ENCODE measurements at places on chromosomes 5 and 9.

- no peak for DNase-seq
Observed at GRCh38 chr9:73095425-73095824, 56.2 kb upstream of the ANXA1 start.

DNA sequence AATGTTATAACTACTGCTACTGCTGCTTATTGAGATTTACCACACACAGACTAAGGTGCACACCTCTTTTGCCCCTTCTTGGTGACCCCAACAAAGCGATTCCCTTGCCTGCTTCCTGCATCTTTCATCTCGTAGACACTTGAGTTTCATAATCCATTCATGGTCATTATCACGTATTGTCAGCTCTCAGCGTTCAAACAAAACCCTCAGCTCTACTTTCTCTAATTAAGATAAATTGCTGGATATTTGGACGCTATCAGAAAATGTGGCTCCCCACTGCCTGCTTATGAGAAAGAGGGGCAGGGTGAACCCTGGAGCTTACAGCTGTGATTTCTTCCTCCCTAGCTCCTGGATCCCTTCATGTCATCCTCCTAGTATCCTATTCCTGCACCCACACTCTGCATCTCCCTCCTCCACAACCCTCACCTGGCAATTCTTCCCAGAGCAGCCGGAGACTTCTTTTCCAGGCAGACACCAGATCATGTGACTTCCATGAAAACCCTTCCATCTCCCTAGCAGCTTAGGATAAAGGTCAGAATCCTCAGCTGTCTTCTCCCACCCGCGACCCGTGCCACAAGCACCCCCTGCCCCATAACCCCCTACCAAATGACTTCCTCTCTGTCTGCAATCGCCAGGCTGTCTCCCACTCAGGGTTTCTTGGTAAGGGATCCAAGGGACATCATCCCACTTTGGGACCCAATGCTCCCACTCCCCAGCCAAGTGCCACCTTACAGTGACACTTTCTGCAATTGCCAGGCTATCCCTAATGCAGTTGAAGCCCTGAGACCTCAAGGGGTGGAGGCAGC lies 146.5 kb downstream of the NSG2 start:
- DNase-seq, result no peak

- DNase-seq, result no peak
Observed at GRCh38 chr5:21661184-21661583, 1192.0 kb downstream of the CDH12 start.

- no peak for DNase-seq
Observed at GRCh38 chr9:33791117-33791516, 4.2 kb upstream of the PRSS3 start.
